GM18507 (cell line): ENCODE measurements at places on chromosomes 7 and 10.

GRCh38 chr10:104170610-104171254, 48.8 kb downstream of the SFR1 start:
- DNase-seq, result no peak

- no peak for DNase-seq
These were observed 70.6 kb downstream of the PTPRE start for GRCh38 chr10:127977357-127978009.

GRCh38 chr10:53382543-53382942, 610.0 kb upstream of the MBL2 start:
- DNase-seq, result no peak

DNA sequence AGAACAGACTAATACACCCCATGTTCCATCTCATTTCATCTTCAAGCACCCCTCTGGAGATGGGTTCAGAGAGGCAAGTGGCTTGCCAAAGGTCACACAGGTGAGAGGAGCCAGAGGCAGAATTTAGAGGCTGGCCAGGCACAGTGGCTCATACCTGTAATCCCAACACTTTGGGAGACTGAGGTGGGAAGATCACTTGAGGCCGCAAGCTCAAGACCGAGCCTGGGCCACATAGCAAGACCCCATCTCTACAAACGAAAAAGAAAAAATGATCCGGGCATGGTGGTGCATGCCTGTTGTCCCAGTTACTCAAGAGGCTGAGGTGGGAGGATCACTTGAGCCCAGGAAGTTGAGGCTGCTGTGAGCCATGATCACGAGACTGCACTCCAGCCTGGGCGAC, 34.7 kb upstream of the MYL10 start:
- DNase-seq, result no peak

GRCh38 chr7:101160910-101161309, 4.5 kb downstream of the VGF start:
- DNase-seq, result no peak

GRCh38 chr10:120702032-120702431, 149.1 kb upstream of the WDR11 start:
- DNase-seq, result no peak

DNA sequence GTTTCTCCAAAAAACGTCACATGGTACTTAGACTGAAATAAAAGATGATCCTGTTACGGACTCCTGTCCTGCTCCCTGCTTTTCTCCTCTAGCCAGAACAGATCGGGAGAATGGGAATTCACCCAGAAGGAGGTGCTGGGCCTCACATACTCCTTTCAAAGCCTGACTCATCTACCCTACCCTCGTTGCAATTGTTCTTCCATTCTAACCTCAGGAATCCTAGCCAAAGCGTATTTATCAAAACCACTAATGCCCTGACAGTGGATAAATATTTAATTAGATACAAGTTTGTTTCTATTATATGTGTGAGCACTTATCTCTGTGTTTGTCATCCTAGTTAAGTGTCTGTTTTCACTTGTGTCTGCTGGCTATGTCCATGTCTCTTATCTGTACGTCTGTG, 21.7 kb downstream of the ZCWPW1 start:
- DNase-seq, result no peak
